Activated T-helper 9 cell treated with anti-CD3 and anti-CD28 coated beads, Interleukin-2, amount 50 U/mL, for 16 hours (primary cell): ENCODE measurements at places on chromosomes 4 and X.

GRCh38 chrX:3142259-3143042 lies 101.2 kb downstream of the ARSF start:
- DNase-seq: no peak

GRCh38 chrX:148958901-148959300 lies 458.5 kb downstream of the AFF2 start:
- no peak for DNase-seq

- DNase-seq: no peak
Observed at GRCh38 chr4:78410676-78411075, 140.9 kb upstream of the ANXA3 start.

DNA sequence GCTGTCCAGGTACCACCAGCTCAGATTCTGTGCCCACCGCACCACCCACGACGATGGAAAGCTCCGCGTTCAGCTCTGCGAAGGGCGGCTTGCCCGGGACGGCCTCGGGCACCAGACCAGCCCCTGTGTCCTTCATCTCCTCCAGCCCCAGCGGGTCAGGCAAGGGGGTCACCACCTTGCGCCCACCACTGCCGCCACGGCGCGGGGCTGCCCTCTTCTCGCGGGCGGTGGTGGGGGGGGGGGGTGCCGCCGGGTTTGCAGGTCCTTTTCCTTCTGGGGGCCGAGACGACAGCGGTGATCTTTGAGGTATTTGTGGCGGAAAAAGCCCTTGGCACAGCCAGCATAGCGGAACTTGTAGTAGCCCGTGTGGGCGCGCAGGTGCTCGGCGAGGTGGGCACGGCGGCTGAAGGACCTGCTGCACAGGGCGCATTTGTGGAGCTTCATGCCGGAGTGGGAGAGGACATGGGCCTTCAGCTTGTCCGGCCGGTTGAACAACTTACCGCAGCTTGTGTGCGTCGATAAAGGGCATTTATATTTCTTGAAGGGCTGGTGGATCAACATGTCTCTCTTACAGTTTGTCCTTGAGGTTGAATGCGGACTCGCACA lies 50.9 kb downstream of the CFAP299 start:
- DNase-seq: no peak

DNA sequence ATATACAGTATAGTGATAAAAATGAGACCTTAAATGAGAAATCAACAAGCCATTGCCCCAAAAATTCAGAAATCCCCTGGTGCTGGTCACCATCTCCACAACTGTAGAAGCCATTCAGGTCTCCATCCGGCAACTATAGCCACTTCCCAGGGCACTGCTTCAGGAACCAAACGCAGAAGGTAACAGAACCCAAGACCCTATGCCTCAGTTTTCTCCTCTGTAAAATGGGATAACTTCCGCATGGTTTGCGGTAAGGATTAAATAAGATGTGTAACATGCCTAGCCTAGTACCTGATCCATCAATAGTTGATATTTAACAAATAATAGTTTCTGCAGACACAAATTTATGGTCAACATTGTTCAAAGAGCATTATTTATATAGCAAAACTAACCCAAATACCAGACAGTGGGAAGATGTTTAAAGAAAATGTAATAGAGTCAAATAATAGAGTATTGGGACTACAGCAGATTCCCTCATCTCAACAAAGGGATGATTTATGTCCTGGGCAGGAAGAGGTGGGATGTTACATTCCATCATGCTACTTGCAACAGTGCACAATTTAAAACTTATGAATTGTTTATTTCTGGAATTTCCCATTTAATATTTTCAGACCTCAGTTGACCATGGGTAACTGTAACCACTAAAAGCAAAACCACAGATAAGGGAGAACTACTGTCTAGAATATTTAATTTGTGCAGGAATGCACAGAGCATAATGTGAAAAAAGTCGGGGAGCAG lies 30.0 kb downstream of the IRF2 start:
- no peak for DNase-seq

- no peak for DNase-seq
Observed at GRCh38 chr4:134700251-134700650, 498.7 kb upstream of the PABPC4L start.

DNA sequence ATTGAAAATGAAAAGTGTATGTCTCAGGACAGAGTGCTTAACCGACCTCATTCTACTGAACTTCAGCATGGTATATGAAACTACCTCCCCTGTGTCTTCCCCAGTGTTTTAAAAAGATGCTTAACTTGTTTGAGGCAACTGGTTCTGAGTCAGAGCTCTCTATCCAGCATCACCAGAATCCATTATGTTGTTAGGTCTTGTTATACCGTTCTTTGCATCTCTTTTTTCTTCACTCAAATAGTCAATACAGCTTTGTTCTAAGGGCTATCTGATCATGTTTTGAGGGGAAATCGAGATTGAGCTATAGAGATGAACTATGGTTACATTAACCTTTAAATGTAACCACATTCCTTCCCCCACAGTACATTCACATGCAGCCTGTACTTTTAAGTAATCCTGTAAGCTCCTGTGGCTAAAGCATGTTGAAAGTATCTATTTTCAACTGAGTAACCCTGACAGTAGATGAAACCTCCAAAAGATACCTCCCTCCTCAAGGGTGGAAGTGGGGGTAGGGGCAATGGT lies 514.4 kb downstream of the RPA4 start:
- no peak for DNase-seq

- no peak for DNase-seq
Observed at GRCh38 chr4:147938496-147938895, 206.6 kb downstream of the ARHGAP10 start.

- no peak for DNase-seq
Observed at GRCh38 chr4:40448875-40449274, 113.7 kb downstream of the CHRNA9 start.

- no peak for DNase-seq
Observed at GRCh38 chrX:136541294-136541693, 9.3 kb downstream of the VGLL1 start.

DNA sequence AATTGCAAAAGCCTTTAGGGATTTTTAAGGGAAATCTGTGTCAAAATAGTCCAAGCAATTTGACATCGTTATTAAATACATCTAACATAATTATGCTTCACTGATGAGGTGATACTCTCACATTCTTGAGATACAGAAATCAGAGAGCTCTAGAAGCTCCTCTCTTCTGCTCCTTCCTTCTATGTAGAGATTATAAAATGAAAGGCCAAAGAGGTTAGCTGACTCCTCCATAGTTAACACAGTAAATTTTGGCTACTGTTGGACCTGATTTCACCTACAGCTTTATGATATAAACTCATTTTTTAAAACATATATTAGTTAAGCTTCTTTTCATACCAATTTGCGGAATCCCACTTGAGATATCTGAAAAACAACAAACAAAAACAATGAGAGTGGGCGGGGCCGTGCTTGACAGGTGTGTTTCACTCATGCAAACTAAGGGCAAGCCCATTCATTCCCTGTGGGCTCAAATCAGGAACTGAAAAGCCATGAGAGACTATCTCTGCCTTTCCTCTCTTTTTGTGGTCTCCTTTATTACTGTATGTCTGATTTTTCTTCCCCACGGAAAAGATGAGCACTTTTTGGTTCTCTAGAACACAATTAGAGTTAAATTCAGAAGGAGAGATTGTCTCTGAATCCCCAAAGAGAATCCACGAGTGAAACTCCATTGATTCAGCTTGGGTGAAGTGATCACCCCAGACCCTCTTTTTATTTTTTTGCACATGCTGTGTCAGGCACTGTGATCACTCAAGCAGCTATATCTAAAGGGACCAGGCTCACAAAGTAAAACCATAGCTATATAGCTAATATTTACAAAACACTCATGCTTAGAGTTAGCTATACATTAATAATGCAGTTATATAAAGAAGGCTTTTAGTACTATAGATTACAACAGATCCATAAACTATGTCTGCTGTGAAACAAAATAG lies 566.3 kb downstream of the IL15 start:
- no peak for DNase-seq

GRCh38 chr4:75289914-75290582 lies 224.2 kb downstream of the RCHY1 start:
- no peak for DNase-seq

DNA sequence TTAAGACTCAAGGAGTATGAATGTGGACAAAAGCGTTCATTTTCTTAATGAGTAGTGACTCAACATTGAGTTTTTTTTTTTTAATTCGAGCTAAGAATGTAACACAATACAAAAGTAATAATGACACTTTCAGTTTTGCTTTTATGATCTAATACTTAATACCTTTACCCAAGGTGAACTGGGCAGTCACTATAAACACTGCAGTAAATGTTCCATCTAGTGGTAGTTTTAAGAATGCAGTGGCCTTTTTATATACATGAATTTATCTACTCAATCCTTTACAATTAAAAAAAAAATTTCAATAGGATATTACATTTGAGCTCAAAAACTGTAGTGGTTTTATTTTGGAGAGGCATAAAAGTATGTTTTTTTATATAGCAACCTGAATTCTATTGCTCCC lies 33.9 kb downstream of the PDK3 start:
- DNase-seq: no peak

GRCh38 chr4:53963781-53964180 lies 100.6 kb downstream of the CHIC2 start:
- DNase-seq: no peak

- no peak for DNase-seq
Observed at GRCh38 chrX:128458888-128459287, 406.7 kb upstream of the ACTRT1 start.

DNA sequence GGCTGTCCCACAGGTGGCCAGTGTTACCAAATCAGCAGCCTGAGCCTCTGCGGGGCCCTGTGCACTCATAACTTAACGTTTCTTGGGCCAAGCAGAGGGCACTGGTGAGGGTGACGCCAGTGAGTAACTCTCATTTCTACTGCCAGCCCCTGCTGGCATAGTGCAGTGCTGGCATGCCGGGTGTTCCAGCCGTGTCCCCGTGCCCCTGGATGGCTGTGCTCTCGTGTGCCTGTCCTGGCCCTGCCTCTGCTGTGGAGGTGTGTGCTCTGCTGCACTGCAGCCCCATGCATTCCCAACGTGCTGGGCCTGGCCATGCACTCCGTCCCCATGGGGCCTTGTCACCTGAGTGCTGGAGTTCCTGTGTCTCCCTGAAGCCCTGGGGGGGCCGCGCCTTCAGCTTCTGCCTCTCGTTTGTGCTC lies 14.7 kb downstream of the TBC1D14 start:
- DNase-seq: no peak

DNA sequence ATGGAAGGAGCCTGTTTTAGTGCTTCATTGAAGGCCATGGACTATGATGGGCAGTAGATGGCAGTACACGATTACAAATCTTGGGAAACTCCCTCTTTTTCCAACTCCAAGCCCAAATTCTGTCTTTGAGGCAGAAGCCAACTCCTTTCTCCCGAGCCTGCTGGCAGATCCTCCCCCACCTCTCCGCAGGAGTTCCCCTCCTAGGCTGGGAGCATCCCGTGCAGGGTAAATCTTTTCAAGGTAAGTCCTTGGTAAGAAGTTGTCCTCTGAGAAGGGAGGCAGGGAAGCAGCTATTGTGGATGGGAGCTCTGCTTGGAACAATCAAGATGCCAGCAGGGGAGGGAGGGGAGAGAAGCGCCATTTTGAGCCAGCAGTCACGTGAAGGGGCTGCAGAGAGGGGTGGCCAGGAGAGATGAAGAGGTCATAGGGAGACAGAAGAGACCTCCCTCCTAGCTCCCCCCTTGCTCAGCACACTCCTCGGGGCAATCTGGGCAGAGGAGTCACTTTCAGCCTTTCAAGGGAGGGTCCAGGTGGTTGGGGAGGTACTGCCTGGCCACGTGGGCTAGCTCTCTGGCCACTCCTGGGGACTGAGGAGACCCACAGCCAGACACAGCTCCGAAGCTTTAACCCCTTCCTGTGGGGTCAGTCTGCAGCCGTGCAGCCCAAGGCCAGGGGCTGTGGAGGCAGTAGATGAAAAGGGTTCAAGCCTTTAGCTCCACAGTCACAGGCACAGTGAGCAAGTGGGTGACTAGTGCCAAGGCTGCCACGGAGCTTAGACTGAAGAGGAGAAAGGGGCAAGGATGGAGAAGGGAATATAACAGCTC lies 9.6 kb downstream of the CC2D2A start:
- no peak for DNase-seq

GRCh38 chr4:167779280-167779679 lies 313.1 kb upstream of the ANXA10 start:
- no peak for DNase-seq

- no peak for DNase-seq
Observed at GRCh38 chr4:165325732-165326512, 1.5 kb upstream of the MSMO1 start.

- peak; percentile 61 for DNase-seq
Observed at GRCh38 chrX:111098874-111099273, 2.9 kb downstream of the PAK3 start.

- no peak for DNase-seq
Observed at GRCh38 chrX:20059467-20060128, 57.1 kb downstream of the MAP7D2 start.

DNA sequence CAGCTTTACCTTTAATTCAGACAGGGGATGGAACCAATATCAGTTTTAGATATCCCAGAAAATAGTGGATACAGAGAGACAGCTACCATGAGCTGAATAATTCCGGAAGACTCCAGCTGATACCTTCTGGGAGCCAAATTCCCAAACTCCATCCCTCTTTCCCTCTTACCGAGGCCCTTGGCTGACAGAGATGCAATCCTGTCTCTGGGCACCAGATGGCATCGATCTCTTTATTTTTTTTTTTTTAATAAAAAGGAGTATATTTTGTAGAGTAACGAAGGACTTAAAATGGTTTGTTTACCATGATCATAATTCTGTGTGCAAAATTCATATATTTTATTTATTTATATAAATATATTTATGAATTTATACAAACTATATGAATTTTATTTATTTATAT lies 31.0 kb downstream of the RAB40A start:
- no peak for DNase-seq

DNA sequence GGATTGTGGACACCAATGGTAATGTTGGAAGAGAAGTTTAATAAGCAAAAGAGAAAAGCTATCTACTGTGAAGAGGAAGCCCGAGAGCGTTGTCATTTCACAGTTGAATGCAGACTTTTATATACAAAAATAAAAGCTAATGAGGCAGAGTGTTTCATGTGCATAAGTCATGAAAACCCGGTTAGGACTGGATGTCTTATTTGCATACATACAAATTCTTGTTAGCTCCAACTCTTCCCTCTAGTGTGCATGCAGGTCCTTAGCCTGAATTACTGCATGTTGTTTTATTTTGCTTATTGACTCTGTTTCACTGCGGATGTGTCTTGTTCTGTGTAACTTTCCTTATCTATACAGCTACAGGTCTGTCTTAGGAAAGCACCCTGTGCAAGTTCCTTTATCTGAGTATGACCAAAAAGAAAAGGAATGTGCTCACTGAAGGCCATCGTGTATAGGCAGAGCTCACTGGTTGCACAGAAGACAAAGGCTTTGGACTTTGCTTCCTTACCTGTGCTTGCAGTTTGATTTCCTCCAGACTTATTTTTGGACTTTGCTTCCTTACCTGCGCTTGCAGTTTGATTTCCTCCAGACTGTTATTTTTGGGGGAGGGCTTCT lies 25.1 kb upstream of the UGT2B11 start:
- DNase-seq: no peak

GRCh38 chrX:149145845-149146285 lies 359.2 kb downstream of the IDS start:
- DNase-seq: no peak
